M059J (cell line): ENCODE measurements at places on chromosomes 13 and 19.
A peak's percentile ranks its signal among the peaks of the same experiment; 100 is the strongest.

DNA sequence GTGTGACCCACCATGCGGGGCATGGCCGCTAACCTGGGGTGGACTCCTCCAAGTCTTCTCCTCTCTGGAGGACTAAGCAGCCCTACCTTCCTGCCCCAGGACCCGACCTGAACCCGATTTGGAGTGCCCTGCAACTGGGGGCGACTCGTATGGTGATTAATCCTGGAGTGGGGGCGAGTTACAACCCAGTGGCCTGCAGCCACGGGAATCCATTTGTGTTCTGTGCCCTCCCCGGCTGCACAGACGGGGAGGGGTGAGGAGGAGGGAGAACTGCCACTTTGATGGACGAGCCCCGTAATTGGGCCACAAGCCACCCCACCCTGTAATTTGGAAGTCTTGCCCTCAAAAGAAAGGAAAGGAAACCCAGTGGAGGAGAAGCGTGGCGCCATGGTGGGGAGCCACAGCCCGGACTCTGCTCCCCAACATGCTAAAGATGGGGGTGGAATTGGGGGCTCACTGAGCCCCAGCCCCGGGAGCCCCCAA lies 18.0 kb downstream of the PRR36 start:
- no peak for DNase-seq

DNA sequence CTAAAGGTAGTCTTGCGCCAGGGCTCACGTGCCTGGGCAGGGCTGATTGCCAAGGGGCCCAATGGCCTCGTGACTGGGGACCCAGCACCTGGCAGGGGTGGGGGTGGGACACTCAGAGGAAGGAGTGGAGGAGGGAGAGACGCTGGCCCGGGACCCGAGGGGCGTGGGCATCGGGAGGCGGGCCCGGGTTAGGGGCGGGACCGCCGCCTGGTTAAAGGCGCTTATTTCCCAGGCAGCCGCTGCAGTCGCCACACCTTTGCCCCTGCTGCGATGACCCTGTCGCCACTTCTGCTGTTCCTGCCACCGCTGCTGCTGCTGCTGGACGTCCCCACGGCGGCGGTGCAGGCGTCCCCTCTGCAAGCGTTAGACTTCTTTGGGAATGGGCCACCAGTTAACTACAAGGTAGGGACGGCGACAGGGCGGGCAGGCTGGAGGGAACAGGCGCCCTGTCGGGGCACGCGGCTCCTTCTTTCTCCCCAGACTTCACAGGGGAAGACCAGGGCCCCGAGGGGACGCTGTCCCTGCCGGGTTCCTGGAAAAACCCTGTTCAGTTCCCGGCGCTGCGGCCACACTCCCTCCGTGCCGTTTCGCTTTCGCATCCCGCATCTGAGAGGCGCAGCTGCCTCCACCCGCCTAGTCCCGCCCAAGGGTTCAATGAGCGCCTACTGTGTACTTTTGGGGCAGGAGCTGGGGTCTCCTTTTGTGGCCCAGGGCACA lies at the start of gene IFI30:
Gene IFI30, plus strand, starts transcription at position 242 of the 717 bp plus-strand sequence. Its CDS starts 29 bp downstream, at position 271.
- DNase-seq = peak; percentile 69

- DNase-seq = no peak
Measured at GRCh38 chr19:36013280-36014011, 567 bp downstream of the ALKBH6 start.

- DNase-seq = no peak
Measured at GRCh38 chr19:51421229-51422052, 4.0 kb upstream of the SIGLEC10 start.

- no peak for DNase-seq
Measured at GRCh38 chr13:85879014-85879413, 79.8 kb upstream of the SLITRK6 start.

GRCh38 chr19:35088131-35088913 lies 27.3 kb upstream of the FXYD3 start:
- peak; percentile 89 for DNase-seq

DNA sequence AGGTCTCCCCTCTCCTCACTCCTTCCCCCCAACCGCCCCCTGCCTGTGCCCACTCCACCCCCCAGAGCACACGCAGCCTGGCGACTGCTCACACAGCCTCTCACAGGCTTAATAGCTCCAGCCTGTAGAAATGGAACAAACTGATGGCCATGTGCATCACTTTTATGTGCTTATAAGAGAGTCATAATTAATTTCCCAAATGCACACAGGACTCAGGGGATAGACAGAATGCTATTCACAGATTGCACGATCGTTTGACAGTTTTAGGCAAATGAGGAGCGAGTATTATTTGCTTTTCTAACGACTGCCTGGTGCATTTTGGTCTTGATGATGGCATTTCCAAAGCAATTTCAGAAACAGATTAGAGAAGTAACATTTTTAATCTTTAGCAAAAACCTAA lies 97.7 kb upstream of the VSTM2B start:
- no peak for DNase-seq

DNA sequence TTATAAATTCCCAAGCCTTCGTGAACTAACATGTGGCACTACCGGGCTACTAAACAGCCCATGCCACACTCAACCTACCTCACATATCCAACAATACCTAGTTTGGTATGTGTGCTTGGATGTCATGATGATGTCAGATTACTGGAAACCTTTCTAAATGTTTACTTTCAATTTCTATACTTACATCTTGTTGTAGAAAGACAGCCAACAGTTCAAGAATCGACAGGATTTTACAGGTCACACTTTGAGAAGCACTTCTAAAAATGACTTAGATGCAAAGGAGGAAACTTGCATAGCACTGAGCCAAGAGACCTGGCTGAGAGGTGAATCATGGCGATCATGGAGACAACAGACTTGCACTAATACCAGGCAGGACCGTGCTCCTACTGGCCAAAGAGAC lies 209.9 kb downstream of the COL4A1 start:
- no peak for DNase-seq

DNA sequence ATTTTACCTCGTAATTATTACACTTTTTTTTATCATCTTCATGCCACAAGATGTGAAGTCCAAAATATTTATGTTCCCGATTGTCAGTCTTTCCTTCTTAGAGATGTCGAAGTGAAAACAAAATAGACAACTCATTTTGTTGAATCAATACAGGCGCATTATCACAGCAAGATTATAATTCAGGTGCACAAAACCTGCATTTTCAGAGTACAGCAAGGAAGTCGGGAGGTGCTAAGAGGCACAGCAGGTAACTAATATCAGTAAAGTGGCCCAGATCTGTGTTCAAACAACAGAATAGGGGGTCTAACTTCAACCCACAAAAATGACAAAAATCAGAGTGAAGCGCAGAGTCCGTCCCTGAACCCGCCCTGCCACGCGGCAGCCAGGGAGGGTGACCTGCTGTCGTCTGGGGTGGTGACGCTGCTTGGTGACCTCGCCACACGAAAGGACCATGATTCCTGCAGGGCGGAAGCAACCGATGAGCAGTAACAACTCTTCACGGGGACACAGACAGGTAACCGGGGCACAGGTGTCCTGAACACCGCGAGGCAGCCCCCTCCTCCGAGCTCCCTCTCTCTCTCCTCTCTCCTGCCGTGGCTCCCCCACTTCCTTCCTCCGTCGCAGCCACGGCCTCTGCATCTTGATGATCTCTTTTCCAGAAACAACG lies 50.9 kb upstream of the SPACA7 start:
- DNase-seq = no peak

DNA sequence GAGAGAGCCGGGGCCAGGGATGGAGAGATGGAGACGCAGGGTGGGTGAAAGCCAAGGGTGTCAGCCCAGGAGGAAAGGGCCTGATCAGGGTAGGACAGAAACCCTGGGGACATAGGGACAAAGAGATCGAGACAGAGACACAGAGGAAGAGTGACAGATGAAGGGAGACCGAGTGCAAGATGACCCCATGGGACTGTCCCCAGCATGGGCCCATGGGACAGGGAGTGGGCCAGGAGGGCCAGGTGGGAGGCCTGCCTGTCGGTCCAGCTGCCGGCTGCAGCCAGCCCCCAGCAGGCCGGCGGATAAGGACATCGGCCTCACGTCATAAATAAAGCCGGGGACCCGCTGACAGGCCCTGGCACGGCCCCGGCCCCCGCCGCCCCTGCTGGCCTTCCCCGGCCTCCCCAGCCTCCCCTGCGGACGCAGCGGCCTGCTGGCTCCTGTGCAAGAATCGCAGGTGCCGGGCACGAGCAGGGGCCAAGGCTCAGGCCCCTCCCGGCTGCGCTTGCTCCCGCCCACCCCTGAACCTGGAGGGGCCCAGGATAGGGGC lies 6.3 kb downstream of the REX1BD start:
- DNase-seq = no peak

DNA sequence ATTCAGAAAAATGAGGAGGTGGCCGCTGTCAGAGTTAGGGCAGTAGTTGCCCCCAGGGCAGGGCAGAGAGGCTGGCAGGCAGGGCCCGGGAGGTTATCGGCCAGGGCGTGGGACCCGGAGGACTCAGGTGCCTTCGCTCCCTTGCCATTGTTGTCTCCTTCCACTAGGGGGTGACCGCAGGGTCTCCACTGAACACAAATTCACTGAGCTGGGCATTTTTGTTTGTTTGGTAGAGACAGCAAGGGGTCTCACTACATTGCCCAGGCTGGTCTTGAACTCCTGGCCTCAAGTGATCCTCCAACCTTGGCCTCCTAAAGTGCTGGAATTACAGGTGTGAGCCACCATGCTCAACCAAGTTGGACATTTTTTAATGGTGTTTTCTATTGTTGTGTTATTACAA lies 25.1 kb downstream of the CARS2 start:
- DNase-seq = no peak

- DNase-seq = peak; percentile 42
Measured at GRCh38 chr19:23394511-23394910, 760 bp downstream of the ZNF91 start.

DNA sequence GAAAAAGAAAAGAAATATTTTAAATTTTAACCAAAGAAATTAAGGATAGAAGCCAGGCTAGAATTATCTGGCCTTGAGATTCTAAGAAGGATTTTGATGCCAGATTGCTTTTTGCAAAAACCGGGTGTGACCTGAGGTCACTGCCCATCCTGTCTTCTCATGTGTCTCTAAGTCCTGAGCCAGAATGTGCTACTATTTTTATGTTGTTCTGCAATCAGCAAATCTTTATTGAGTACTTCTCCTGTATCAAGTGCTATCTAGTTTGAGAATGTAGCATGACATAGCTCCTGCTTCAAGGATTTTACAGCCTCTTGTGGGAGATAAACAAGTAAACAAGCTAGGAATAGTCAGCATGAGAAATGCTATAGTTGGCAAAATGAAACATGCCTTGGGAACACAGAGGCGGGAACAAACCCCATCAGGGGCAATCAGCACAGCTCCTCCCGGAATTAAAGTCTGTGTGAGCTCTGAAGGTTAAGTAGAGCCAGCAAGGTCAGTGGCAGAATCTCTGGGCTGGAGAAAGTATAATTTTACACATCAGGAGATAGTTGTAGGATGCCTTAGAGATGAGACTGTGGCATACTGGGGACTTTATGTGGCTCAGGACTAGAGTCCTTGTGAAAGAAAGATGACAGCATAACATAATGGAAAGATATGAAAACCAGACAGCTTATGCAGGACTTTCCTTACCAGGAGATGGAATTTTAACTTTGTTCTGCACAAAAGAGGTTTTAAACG lies 899.5 kb upstream of the SLC10A2 start:
- DNase-seq = peak; percentile 40

- no peak for DNase-seq
Measured at GRCh38 chr13:21672796-21673538, 2.1 kb downstream of the FGF9 start.

- DNase-seq = no peak
Measured at GRCh38 chr13:52845334-52845761, 3.1 kb downstream of the PCDH8 start.

- peak; percentile 26 for DNase-seq
Measured at GRCh38 chr13:101416181-101417042, at the start of gene NALCN. Gene NALCN, minus strand, starts transcription at chr13:101416508. Its CDS starts 17,382 bp downstream, at chr13:101399126.

GRCh38 chr19:19653597-19654147 lies 9.8 kb downstream of the ATP13A1 start:
- DNase-seq = no peak

DNA sequence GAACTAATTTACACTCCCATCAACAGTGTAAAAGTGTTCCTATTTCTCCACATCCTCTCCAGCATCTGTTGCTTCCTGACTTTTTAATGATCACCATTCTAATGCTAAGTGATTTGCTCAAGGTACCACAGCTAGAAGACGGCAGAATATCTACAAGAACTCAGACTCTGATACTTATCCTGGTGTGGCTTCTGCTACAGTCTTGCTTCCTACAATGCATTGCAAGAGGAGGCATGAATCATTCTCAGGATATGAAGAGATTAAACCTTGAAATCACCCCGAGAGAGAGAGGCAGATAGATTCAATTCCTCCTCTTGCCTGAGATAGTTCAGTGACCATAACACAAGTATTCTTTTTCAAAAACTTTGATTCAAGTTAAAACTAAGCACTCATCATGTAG lies 306.4 kb downstream of the TBC1D4 start:
- DNase-seq = peak; percentile 46

GRCh38 chr13:77350811-77351210 lies 23.9 kb upstream of the MYCBP2 start:
- no peak for DNase-seq

- no peak for DNase-seq
Measured at GRCh38 chr13:60467098-60467497, 70.1 kb downstream of the TDRD3 start.

- peak; percentile 32 for DNase-seq
Measured at GRCh38 chr19:14473978-14474578, 1.1 kb downstream of the PTGER1 start.

DNA sequence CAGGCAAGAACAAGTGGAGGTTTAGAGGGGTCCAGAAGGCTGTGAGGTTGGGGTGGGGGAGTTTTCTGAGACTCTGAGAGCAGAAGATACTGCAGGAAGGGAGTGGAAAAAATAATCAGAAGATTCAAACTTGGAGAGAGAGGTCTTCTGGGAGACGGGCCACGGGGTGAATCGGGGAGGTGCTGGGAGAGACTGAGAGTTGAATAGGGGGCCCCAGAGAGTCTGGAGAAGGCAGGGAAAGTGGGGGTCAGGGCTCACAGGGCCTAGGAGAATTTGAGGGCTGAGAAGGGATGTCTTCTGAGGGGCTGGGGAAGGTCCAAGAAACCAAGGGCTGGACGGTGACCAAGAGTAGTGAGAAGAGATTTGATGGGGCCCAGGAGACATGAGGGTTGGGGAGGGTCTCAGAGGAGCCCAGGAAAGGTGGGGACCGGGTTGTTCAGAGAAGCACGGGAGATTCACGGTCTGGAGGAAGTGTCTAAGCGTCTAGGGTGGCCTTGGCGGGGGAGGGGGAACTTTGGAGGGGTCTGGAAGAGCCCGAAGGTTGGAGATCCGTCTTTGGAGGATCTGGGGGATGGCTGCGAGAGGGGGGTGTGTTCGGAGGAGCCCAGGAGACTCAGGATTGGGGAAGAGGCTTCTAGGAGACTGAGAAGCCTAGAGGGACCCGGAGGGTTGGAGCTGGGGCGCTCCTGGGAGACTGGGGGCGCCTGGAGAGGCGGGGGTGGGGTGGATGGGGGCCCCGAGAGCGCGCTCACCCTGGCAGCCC lies 1.5 kb downstream of the KCNC3 start:
- no peak for DNase-seq

DNA sequence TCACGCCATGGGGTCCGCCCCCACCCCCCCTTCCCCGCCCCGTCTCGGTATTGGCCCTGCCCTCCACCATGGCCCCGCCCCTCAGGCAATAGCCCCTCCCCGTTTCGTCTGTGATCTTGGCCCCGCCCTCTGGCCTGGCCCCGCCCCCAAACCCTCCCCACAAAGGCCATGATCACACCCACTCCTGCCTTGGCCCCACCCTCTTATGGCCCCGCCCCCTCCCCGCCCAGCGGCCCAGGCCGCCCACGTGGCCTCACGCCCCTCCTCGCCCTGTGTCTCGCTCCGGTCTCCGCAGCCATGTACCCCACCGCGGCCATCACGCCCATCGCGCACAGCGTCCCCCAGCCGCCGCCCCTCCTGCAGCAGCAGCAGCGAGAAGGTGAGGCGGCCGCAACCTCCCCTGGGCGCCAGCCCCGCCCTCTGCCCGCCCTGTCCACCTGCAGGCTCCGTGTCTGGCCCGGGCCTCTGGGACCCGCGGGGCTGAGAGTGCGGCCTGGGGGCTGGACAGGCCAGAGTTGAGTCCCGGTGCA lies 61.3 kb downstream of the CELF5 start:
- DNase-seq = no peak
